Spleen (tissue), 13 donors: ENCODE measurements at places on chromosomes 4 and X.
A peak's percentile ranks its signal among the peaks of the same experiment; 100 is the strongest.

GRCh38 chr4:162943263-162943662 lies 223.4 kb downstream of the NAF1 start:
- no peak for DNase-seq

GRCh38 chrX:3232262-3232923 lies 114.1 kb downstream of the MXRA5 start:
- no peak for DNase-seq

GRCh38 chr4:31807036-31807435 lies 1086.9 kb downstream of the PCDH7 start:
- no peak for DNase-seq

DNA sequence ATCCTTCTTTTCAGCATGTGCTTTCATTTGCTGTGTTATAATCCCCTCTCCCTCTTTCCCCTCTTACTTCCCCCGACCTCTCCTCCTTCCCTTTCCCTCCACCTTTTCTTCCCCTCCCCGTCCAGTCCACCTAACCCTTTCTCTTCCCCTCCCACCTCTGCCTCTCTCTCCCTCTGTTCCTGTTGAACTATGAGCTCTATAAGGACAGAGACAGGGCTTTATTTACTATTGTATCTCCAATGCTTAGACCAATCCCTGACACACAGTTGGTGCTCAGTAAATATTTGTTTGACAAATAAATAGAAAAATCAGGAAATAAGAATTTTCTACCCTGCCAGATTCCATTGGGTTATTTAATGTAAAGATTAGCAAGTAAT lies 60.8 kb downstream of the EGF start:
- no peak for DNase-seq

GRCh38 chr4:4838051-4838935 lies 21.2 kb upstream of the MSX1 start:
- peak; percentile 54 for DNase-seq

GRCh38 chr4:176277162-176277904 lies 8.3 kb upstream of the ASB5 start:
- no peak for DNase-seq

GRCh38 chr4:44668526-44668925 lies 9.7 kb upstream of the GUF1 start:
- no peak for DNase-seq

DNA sequence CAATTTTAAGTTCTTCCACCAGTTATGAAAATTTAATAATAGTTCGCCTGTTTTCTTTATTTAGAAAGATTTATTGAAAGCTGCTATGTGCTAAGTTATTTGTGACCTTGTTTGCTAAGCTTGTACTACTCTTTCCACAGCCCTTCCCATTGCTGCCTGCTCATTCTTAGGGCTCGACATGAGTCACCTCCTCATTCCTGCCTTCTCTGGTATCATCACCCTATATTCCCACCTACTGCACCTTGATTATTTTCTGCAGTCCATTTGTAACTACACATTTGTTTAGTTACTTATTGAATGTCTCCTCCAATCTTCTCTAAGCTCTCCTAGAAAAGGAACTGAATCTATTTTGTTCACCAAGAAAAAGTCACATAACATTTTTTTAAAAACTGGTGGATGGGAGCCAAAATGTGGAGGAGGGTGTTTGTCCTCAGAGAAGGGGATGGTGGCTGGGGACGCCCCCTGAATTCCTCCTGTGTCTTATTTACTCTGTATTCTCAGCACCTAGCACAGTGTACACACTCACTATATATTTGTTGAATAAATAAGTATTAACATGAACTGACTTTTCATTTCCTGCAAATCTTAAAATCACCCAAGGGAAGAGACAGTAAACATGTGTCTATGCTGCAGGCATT lies 3.7 kb upstream of the RAB9A start:
- no peak for DNase-seq

- DNase-seq = peak; percentile 66
These were observed 68.7 kb downstream of the WFS1 start for GRCh38 chr4:6338175-6338950.

DNA sequence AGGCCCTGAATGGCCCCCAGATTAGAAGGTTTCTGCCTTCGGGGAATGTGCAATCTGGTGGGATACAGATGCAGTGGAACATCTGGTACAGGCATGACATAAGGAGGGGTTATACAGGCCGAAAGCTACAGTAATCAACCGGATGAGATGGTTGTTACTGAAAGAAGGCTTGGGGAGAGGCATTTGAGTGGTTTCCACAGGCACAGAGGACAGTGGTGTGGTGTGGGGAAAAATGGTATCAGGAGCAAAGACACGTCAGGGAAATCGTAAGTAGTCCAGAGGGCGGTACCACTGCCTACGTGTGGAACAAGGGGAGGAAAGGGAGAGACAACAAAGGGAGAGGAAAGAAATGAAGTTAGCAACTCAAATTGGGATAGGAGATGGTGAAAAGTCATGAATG lies 3.0 kb downstream of the PDLIM3 start:
- DNase-seq = no peak

GRCh38 chrX:153521034-153521433 lies 3.6 kb downstream of the ATP2B3 start:
- DNase-seq = no peak

DNA sequence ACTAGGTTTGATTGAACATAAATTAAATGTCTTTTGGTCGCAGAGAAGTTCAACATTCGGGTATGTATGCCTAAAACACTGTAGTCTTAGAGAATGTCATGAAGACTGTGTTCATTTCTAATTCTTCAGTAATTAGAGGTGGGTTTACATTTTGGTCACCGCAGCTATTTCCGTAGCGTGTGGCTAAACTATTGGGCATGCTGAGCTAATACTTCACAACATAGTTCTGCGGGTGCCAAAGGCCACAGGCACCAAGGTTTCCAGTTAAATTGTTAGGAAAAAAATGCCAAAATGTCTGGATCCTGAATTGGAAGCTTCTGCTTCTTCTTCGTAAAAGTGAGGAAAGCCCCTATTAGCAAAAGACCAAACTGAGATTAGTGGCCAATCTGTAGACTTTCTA lies 25.1 kb downstream of the SMIM31 start:
- no peak for DNase-seq

DNA sequence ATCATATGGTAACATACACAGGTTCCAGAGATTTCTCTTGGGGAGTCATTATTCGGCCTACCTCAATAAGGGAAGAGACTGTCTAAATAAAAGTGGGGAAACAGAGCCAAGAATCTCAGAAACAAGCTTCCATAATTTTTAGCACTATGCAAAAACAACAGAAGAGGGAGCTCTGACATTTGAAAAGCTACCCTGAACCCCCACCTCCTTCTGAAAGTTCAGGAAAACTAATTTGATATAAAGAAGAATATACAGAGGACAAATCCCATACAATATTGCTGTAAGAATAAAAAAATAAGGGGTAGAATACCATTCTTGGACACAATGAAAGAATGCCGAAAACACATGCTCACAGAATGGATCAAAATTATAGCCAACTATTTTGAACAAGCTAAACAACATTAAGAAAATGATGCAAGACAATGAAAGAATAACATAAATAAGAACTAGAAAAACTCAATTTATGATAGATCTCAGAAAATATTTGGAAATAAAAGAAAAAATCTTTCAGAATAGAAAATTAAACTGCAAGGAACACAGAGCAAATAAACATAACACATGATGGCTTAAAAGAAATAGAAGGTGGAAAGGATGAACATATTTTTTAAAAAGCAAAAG lies 14.4 kb upstream of the ZNF41 start:
- DNase-seq = no peak

DNA sequence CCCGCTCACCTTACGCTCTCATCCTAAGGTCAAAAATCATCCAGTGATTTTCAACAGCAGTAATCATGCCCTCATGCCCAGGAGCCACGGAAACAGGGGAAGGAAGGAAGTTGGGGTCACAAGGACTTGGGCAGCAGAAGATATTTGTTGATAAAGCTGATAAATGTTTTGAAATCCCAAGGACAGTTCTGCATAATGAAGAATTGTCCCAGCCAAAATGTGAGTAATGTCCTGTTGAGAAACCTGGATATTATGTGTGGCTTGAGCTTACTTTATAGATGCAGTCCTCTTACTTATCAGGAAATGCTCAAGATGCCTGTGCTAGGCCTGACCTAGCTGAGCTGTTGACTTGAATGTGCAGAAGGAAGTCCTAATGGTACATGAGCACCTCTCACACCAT lies 263.0 kb upstream of the ZFP42 start:
- no peak for DNase-seq

GRCh38 chr4:115515772-115516171 lies 402.4 kb upstream of the NDST4 start:
- DNase-seq = no peak

GRCh38 chrX:109475174-109475891 lies 6.6 kb downstream of the GUCY2F start:
- no peak for DNase-seq

DNA sequence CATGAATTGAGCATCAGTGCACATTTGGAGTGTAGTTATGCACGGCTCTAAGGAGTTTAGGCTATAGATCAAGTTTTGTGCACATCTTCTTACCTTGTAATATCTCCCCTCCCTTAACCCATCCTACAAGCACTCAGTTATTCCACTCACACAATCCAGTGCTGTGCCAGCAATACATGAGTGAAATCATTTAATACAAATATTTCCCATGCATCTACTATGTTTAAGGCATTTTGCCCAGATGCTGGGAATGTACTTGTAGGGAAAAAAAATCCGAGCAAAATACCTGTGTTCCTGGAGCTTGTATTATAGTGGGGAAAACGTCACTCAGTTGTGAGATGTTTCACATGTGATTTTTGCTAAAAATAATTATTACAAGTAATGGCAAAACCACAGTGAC lies 191.6 kb upstream of the LDB2 start:
- no peak for DNase-seq

DNA sequence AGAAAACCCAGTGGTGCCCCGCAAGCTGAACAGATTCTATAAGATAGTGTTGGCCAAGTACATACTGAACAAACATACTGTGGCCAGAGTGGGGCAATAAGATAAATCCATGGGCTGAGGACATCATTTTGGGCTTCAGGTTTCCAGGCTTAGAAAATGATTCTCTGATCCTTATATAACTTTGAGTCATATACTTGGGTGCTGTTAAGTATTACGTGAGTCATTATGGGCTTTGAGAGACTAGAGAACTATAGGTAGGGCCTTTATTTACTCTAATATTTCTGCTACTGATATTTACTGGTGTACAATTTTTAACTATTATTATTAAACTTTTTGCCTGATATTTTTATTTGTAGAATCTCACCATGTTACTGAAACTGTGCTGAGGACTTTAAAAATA lies 586.1 kb downstream of the CENPC start:
- no peak for DNase-seq

- DNase-seq = no peak
These were observed 25.5 kb upstream of the TMSB4X start for GRCh38 chrX:12949205-12949926.

DNA sequence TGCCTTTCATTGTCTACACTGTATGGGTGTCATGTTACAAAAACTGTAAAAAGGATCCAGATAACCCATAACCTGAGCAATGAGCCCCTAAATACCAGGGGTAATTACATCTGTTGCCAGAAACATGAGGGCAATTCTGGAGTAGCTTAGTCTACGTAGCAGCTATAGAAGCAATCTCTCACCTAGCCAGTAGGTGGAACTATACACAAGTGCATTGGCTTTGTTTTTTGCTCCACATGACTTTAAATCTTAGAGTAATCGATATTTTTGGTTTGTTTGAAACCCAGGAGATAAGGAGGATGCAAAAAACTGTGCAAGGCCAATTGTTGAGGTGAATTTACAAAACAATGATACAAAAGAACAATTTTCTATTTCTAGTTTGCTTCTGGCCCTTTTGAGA lies 57.5 kb downstream of the GPR82 start:
- no peak for DNase-seq

GRCh38 chr4:161573836-161574235 lies 590.0 kb downstream of the FSTL5 start:
- DNase-seq = no peak

GRCh38 chrX:72566448-72566847 lies 6.2 kb downstream of the HDAC8 start:
- DNase-seq = no peak

- DNase-seq = no peak
These were observed 31.4 kb upstream of the FHL1 start for GRCh38 chrX:136115904-136116297.

DNA sequence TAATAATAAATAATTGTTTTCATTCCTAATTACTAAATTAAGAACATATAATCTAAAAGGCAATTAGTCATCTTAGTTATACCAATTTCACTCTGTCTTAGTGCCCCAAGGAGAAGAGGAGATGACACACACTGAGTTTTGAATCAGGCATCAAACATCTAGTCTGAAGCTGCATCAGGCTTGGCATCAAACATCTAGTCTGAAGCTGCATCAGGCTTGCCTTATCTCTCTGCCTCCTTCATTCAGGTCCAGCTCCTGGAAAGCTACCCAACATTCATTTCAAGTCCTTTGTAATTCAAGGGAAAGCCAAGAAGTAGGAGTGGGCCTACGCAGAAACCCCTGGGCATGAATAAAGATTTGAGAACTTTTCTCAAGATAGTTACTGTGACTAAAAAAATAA lies 62.2 kb downstream of the SH3RF1 start:
- DNase-seq = no peak

DNA sequence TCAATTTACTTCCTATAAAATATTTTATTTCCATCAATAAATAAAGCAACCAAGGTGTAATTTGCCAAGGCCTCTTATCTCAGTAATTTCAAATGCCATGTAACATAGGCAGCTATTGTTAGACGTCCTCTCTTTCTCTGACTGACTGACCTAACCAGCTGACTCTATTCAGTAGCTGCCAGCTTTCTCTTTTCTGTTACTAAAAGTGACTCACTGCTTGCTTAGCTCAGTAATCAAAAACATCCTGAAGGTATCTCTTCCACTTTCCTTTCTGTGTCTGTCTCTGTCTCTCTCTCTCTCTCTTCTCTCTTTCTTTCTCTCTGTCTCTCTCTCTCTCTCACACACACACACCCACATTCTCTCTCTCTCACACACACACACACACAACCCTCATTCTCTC lies 134.2 kb downstream of the SPOCK3 start:
- DNase-seq = no peak

DNA sequence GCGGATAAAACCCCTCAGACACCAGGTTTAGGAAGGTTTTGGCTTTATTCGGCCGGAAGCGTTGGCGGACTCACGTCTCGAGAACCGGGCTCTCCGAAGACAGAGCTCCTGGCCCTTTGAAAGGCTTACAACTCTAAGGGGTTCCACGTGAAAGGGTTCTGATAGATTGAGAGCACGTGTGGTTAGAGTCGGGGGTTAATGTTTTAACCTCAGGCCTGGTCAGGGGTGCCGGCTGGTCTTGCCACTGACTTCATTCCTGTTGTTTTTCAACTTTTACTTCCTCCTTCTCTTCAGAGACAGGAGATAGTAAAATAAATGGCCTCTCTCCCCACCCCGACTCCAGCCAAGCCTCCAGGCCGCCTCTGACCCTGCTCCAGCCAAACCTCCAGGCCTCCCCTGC lies 4.7 kb upstream of the ASMT start:
- no peak for DNase-seq

DNA sequence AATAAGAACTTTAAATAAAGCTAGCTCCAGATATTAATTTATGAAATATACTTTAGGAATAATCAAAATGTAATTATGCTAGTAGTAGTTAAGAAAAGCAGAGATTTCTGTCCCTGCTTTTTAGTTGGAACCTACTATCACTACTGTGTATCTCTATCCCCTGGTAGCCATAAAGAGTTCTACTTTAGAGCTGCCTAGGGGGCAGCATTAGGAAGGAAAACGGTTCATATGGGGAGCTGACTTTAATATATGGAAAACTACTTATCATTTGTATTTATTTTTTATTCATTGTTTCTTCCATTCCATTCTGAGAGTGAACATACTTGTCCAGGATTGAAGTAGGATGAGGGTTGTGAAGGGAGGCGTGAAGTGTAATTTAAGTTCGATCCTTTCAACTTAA lies 40.9 kb downstream of the CPEB2 start:
- no peak for DNase-seq
